Stimulated activated CD8-positive, alpha-beta memory T cell treated with anti-CD3 and anti-CD28 coated beads, Interleukin-4, amount 100 ng/mL, for 48 hours (primary cell): ENCODE measurements at places on chromosomes 2 and 18.

DNA sequence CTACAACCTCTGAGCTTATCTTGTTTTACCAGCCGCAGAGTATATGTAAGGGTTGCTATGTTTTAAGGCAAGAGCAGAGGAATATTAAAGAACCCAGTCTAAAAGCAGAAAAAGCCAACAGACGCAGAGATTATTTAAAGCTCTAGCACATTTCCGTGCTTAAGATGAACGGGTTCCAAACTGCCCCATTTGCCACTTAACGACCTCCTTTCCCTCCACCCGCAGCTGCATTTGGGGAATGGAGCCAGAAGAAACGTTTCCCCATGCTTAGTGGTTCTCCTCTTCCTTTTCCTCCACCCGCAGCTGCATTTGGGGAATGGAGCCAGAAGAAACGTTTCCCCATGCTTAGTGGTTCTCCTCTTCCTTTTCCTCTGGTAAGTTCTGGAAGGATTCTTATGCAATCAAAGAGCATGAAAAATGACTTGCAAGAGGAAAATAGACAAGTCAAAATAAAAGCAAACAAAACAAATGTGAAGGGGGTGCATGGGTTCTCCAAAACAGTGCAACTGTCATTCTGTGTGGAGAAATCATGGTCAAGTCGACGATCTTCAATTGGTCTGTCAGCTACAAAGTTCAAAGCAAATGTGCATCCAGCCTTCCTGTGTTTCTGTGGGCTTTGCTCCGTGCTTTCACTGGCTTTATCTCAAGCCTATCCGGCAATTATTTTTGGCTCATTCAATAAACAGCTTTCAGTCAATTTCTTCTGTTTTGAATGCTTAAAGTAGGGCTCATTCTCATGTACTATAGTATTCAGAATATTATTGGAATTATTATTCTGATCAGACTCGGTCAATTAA is 57.8 kb downstream of the DIPK1C start:
- DNase-seq = no peak

DNA sequence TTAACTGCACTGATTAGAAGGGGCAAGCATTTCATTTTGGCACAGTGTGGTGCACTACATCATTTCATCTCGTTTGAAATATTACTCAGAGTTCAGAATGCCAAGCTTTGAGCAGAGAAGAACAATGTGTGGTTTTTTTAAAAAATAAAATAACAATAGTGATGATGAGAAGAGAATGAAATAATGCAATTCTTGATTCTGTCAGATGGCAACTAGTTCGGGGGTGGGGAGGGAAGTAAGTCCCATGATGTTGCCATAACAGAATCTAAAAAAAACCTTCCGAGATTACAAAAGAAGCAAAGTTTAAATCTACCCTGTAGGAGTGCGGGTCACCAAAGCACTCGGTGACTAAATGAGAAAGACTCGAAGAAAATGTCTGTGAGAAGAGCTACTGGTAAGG is 490.4 kb downstream of the NR4A2 start:
- DNase-seq = no peak

GRCh38 chr2:10125842-10126631 is 3.5 kb downstream of the RRM2 start:
- no peak for DNase-seq

DNA sequence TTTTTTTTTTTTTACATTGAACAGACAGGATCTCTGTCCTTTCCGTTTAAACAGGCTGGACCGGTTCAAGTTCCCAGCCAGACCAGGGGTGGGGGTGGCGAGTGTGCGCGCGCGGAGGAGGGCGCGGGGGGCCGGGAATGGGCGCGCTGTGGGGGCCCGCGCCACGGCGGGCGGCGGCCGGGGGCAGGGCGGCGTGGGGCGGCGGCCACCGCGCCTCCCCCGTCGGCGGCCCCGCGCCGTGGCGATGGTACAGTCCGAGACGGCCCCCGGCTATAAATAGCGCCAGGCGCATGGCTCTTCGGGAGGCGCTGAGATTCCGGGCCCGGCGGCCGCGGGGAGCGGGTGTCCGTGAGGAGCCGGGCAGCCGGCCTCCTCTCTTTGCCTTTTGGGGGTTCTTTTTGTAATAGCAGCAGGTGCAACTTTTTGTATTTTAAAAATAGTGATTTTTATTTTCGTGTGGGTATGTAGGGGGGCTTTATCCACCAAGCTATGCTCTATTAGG is 430 bp upstream of the CELF4 start:
- no peak for DNase-seq

DNA sequence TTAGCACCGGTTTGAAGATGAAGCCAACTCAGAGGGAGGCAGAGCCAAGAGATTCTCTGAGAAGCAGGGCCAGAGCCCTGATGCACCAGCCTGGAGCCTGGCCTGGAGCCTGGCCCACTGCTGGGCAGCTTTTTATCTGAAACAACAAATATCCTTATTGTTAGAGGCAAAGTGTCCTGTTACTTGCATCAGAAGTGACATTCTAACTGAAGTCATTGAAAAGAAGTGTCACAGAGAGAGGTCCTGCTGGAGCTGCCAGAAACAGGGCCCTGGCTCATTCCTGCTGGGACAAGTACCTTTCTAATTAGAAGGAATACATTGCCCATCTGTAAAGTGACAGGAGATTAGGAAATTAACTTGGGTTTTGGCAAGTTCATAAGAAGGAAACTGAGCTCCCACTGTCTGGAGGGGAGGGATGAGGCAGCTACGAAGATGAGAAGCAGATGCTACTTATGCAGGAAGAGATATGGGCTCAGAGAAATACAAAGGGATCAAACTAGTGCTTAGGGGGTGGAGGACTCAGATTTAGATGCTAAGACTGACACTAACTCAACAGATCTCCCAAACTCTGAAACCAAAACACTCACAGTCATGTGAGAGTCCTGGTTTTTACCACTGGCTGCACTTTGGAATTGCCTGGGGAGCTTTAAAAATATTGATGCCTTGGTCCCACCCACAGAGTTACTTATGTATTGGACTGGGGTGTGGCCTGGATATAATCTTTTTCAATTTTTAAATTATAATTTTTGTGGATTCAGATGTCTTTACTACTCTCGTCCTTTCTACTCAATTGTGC is 11.0 kb upstream of the HK2 start:
- no peak for DNase-seq

GRCh38 chr18:8139891-8140406 is 469.3 kb upstream of the RAB12 start:
- DNase-seq = no peak

DNA sequence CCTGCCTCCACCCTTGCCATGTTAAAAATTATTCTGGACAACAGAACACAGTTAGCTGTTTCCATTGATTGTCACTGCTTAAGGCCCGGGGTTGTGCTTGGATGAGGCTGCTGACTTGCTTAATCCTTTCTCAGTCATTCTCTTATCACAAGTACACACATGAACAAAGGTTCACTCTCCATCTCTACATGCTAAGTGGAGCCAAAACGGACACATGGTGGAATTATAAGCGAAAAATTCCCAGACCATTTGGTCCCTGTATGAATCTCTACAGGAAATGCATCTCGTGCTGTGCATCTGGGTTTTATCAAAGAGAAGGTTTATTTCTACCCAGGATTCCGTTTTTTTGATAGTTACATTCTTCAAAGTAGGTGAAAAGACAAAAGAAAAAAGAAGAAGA is 177.5 kb upstream of the ETAA1 start:
- no peak for DNase-seq

DNA sequence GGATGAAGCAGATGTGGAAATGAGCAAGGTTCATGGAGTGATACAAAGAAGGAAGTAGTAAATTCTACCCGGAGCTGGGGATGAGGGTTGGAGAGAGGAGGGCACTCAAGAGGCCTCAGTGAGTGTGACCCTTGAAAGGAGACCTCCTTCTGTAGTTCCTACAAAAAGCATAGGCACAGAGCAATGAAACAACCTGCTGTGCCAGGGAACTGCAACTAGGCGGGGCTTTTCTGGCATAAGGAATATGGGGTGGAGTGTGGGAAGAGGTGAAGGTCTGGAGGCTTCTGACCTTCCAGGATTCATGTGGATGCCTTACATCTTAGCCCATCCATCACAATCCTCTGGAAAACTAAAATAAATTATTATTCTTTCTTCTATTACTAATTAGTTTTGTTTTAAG is 25.5 kb upstream of the PGAP1 start:
- no peak for DNase-seq

DNA sequence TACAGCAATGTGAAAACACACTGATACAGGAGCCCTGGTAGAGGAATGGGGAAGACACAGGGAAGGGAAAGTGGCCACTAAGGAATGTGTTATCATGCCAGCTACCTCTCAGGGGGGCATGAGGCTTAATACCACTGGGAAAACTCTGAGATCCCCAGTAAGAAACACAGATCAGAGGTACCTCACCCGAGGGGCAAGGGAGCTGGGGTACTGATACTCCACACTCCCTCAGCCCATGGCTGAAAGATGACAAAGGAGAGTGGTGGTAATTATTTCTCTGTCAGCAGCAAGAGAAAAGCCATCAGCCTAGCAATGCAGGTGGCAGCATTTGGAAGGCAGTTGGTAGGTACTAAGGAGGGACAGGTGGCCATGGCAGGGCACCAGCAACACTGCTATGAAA is 434.8 kb downstream of the NBAS start:
- DNase-seq = no peak

GRCh38 chr2:88254437-88255091 is 84.4 kb downstream of the THNSL2 start:
- no peak for DNase-seq

DNA sequence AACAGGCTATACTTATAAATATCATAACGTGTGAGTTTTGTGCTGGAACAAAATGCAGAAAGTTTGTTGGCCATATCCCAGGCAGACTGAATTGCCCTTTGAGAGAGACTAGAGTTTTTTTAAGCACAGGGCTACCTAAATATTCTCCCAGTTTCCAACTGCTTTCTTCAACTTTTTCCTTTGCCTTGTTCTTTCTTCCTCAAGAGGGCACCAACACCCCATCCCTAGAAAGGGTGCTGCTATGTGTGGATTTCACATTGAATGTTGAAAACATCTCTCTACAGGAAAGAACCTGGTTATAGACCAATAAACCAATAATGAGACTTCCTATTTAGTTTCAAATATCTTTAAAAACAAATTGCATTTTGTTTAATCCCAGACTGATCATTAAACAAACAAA is 87.9 kb downstream of the ICOS start:
- no peak for DNase-seq

DNA sequence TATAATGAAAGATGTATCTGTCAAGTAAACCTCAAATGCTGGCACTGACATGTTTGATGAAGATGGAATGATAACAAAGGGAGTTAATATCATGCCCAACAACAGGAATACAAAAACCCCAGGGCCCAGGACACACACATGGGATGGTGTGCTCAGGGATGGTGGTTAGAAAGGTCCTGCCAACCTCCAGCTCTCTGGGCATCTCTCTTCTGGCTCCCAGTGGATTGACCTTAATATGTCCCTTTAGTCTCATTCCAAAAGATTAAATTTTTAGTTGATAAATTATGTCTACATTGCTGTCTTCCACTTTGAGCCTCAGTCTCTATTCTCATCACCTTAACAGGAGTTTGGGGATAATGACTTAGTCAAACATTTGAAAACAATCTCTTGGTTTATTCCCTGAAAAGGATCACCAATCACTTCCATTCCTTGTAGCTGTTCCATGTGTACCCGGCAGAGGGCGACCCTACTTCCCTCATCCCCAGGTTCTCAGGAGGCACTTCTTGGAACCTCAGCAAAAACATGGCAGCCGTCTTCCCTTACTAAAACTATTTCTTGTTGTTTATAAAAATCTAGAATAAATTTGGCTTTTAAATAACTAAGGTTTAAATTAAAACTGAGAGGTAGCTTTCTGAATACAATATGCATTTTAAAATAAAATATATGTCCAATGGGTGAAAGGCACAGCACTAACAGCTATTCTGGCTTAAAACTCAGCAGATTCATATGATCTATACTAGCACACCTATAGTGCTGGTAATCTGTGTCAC is 29.6 kb downstream of the MCEE start:
- peak; percentile 72 for DNase-seq

DNA sequence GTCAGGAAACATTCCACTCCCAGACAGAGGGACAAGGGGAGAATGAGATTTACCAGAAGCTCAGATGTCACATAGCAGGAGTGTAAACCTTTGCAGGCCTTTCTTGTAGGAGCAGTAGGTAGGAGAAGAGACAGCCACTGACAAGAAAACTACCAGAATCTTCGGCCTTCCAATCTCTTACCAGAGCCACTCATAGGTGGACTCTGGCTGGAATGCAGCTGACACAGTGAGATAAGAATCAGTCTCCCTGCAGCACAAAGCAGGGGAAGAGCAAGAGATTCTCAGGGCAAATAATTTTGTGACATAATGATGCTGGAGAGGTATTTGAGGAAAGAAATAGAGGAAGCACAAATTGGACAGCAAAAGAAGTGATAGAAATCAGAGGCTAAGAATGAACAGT is 1534.5 kb downstream of the DPP10 start:
- no peak for DNase-seq

- no peak for DNase-seq
These were observed 31.3 kb downstream of the ANXA4 start for GRCh38 chr2:69773206-69773605.

GRCh38 chr2:42872721-42873120 is 80.3 kb upstream of the HAAO start:
- DNase-seq = no peak

DNA sequence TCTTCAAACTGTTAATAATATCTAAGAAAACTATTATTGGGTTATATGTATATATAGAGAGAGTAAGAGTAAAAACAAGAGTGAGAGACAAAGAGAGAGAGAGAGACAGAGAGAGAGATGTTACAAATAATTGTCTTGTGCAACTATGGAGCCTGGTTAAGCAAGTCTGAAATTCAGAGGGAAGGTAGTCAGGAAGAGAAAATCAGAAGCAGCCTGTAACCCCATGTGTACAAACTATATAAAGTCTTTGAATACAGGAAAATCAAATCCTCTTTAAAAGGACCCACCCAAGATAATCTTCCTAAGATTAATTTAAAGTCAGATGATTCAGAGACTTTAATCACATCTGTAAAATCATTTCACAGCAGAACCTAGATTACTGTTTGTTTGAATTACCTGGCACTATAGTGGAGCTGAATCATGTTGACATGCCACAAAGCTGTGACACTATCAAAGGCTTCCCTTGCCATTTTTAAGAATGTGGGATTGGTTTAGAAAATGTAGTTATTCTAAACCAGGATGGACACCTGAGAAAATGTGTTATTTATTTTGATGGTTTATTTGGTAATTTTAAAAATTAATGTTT is 301.7 kb upstream of the FSIP2 start:
- DNase-seq = no peak

DNA sequence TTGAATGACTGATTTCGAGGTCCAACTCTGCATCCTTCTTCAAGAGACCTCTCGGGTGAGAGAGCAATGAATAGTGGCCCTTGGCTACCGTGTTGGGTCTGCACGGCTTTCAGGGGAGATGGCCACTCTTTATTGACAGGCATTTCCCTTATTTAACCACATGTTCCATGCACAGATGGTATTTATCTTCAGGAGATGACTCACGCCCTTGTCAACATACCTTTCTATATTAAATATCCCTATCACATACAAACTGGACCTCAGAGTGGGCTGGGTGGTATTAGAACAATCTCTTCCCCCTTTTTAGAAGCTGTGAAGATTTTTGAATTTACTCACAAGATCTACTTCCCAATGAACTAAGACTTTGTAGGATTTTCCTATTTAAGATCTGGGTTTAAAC is 109.6 kb upstream of the CDC42EP3 start:
- DNase-seq = no peak

- DNase-seq = no peak
These were observed 728.1 kb upstream of the SOX11 start for GRCh38 chr2:4964001-4964540.

- DNase-seq = peak; percentile 12
These were observed 17.0 kb downstream of the SNED1 start for GRCh38 chr2:241015439-241015838.
